ENCODE measurements at places on chromosomes 7 and 10.

DNA sequence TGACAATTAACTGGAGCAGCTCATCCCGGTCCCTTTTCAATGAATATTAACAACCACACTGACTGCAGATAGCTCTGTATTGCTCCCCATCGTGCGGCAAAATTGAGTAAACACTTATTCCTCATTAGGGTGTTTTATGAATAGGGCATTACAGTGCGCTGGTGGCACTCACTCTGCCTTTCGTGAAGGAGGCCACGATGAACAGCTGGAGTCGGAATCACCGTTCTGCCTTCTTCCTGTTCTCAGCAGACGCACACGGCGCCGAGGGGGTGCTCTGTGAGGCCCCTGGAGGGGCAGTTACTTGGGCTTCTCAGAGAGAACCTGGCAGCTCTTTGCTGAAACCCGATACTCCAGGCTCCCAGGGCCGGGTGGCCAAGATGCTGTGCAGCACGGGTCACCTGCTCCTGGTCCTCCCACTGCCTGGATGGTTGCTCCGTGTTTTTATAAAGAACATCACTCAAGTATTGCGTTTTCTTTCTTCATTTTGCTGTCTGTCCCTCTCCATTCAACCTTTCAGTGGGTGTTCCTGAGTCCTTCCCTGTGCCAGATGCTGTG, 241.9 kb downstream of the GLRX3 start:
- no peak for DNase-seq

DNA sequence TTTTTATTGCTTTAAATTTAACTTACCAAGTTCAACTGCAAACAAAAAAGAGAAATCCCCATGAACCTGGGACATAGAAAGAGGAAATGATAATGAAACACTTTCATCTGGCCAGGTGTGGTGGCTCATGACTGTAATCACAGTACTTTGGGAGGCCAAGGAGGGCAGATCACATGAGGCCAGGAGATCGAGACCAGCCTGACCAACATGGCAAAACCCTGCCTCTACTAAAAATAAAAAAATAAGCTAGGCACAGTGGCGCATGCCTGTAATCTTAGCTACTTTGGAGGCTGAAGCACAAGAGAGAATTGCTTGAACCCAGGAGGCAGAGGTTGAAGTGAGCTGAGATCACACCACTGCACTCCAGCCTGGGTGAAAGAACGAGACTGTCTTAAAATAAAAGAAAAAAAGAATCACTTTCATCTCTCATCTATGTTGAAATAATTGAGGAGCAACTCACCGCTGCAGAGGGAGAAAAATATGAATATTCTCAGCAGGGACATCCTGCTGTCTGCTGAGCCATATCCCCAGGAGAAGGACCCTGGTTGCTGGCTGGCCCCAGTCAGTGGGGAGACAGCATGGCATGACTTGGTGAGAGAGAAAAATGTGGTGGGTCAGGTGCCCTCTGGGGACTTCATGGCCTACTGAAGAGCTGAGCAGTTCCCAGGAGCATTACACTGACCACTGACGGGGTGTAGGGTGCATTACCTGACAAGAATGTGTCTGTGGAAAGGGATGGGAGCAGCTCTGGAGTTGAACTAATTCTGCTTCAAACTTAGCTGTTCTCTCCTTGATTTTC, 22.8 kb upstream of the TARP start:
- DNase-seq, result no peak

- no peak for DNase-seq
Measured at GRCh38 chr7:20344396-20344795, 13.7 kb downstream of the ITGB8 start.

DNA sequence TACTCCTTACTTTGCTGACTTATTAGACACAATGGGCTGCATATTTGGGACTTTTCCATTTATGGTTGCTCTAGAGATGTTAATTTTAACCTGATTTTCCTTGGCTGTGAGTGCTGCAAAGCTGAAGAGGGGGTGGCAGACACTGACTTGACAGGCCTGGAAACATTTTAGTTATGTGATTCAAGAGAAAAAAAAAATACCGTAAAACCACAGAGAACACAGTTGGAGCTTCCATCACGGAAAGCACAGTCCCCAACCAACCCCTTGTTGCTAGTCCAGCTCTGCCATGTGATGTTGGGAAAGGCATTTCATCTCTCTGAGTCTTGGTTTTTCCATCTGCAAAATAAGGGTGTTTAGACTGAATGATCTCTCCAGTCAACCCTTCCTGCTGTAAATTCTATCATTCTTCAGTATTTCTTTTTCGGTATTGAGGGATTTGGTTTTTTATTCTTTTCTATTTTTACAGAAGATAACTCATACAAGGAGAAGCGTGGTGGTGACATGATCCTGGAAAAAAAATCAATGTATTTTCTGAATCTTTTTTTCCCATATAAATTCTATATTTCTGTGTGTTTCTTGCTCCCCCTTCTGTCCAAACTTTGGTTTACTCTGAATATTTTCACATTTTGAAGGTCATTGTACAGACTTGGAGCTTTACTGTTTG, 246.1 kb downstream of the REEP3 start:
- peak; percentile 64 for DNase-seq

DNA sequence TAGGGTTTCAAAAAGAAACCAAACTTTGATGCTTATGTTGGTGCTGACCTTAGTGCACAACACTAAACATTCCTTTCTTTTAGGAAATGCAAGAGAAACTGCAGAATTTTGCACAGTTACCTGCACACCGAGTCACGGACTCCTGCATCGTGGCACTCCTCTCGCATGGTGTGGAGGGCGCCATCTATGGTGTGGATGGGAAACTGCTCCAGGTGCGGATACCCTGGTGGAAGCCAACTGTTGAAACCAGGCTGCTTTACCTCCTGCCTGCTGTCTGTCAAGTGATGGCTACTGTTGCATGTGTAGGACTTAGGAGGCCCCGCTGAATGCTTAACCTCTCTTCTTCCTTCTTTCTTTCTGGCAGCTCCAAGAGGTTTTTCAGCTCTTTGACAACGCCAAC, 11.7 kb downstream of the CASP2 start:
- no peak for DNase-seq

DNA sequence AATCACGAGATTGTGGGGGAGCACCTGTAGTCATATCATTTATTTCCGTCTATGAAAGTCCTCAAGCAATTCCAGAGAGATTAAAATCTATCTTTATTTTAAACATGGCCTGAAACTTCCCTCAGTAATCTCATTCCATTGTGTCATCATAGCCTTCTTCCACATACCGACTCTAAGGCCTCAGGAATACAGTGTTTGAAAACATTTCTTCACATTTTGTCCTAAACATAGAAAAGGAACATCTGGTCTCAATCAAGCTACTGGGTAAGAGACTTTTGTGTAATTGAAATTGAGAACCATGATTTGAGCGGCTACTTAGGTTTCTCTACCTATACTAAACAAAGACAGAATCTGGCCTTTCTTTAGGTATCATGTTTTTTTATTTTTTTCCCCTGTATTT, 78.0 kb upstream of the ELMO1 start:
- DNase-seq, result no peak

DNA sequence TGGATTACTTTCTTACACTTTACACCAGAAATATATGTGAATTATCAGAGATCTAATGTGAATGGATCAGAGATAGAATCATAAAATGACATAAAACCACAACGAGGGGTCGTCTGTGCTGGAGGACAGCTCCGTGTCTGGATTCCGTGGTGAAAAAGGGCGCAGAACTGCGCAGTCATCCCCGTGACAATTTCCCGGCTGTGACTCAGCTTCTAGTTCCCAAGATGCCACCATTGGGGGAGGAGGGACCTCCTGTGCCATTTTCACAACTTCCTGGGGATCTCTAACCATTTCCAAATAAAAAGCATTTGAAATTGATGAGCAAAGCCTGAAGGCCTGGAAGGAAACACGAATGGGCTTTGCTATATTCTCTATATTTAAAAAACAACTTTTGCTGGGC, 72.1 kb downstream of the PDGFA start:
- DNase-seq, result no peak

DNA sequence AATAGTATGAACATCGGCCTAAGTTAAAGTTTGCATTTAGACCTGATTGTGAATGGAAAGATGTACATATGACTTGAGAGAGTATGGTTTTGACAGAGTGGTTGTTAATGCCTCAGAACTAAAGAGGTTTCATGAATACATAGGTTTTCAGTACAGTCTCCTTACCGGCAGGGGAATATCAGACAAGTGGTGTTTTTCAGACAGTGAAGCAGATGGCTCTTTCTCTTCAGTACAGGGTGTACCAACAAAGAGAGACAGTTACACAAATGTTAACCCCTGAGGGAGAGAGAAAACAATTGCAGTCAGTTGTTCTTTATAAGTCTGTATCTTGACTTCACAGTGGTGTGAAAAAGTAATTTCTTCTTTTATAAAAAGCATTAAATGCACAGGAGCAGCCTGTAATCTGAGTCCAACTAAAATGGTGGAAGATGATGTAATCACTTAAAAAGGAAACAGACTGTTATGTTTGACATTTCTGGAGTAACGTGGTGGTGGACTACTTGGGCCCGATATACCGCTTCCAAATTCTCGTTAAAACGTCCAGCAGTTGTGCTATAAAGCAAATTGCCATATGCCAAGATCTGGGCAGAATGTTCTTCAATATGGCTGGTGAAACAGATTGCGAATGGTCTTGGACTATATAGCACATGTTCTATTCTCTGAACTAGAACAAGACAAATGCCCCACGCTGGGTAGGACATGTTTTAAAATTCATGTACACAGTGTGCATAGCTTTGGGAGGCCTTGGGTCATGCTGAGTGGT, 69.2 kb downstream of the SDK1 start:
- DNase-seq, result no peak

- peak; percentile 15 for DNase-seq
Measured at GRCh38 chr7:25795824-25796235, 356.2 kb upstream of the NFE2L3 start.

- no peak for DNase-seq
Measured at GRCh38 chr10:122148876-122149560, 122.1 kb upstream of the BTBD16 start.

DNA sequence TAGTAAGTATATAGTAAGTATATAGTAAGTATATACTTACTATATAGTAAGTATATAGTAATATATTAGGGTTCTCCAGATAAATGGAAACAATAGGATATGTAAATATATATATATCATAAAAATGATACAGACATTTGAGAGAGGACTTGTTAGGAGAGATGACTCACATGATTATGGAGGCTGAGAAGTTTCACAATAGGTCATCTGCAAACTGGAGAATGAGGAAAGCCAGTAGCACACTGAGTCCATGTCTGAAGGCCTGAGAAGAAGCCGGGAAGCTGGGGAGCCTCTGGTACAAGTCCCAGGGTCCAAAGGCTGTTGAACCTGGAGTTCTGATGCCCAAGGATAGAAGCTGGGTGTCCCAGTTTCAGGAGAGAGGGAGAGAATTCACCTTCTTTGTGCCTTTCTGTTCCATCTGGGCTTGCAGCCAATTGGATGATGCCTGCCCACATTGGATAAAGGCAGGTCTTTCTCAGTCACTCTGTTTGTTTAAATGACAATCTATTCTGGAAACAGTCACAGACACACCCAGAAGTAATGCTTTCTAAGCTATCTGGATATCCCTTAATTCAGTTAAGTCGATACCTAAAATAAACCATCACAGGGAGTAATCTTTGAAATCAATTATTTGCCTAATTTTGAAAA, 205.5 kb upstream of the CDC14C start:
- peak; percentile 23 for DNase-seq

- no peak for DNase-seq
Measured at GRCh38 chr10:24806262-24806661, 82.6 kb upstream of the ARHGAP21 start.

- DNase-seq, result no peak
Measured at GRCh38 chr7:158133515-158134271, 453.9 kb downstream of the PTPRN2 start.

DNA sequence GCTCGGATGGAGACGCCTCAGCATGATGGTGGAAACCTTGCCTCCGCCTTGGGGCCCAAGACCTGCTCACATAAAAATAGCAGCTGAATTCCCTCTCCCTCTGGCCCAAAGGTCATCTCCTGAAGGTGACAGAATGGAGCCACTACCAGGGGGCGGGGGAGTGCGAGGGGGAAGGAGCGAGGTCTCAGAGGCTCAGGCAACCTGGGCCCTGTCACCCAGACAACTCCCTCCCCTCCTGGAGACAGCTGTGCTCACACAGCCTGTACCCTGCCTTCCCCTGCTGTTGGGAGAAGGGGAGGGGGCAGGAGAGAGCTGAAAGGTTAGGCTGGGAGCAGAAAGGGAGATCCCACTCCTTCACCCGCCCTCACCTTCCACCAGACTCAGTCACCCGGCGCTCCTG, 173.0 kb upstream of the RHEB start:
- DNase-seq, result no peak

- no peak for DNase-seq
Measured at GRCh38 chr7:30842542-30843451, 68.9 kb upstream of the AQP1 start.

GRCh38 chr7:105655500-105656380, 74.4 kb upstream of the EFCAB10 start:
- DNase-seq, result peak; percentile 52

DNA sequence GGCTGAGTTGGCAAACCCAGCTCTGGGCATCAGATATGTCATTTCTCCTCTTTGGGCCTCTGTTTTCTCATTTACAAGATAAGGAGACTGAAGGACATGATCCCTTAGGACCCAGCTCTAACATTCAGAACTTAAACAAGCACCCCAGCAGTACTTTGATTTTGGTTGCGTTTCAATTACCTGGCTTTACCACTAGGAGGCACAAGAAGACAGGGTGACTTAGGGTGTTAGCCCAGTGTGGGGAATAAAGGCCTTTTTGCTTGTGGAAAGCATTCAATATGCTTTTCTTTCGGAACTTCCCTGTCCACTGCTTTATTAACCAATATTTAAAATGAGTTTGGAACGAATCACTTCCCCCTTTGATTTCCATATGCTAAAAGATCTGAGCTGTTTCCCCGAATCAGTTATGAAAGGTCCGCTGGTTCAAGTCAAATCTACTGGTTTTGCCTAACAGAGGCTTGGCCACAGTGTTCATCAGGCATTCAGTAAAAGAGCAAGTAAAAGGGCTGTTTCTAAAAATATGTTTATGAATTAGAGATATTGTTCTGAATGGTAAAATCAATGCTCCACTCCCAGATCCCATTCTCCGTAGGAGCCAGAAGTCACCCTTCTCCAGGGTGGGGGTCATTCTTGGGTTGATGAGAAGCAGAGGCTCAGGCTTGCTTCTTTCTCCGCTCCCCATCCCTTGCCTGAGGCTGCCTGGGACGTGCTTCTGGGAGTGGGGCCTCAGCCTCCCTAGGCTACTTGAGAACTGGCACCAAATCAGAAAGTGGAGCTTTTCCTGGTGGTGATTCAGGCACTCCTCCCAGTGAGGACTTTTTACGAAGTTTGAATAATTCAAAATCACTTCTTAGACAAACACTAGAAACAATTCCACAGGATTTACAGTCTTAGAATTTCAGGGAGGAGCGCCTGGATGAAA, 105.5 kb downstream of the MYOF start:
- DNase-seq, result peak; percentile 92

GRCh38 chr7:70694971-70695794, 436.8 kb upstream of the GALNT17 start:
- peak; percentile 59 for DNase-seq

- DNase-seq, result no peak
Measured at GRCh38 chr10:32995751-32996150, 37.7 kb upstream of the ITGB1 start.

All from astrocyte of the hippocampus (primary cell).